OCI-LY7 (cell line): ENCODE measurements at places on chromosomes 12 and 14. TPM values are rescaled to one million over a fixed set of nuclear protein-coding genes. Genes with fewer than 3 reads are reported as not detected.

- no peak for DNase-seq
Measured at GRCh38 chr14:54610051-54610977, 43.4 kb downstream of the SAMD4A start.

DNA sequence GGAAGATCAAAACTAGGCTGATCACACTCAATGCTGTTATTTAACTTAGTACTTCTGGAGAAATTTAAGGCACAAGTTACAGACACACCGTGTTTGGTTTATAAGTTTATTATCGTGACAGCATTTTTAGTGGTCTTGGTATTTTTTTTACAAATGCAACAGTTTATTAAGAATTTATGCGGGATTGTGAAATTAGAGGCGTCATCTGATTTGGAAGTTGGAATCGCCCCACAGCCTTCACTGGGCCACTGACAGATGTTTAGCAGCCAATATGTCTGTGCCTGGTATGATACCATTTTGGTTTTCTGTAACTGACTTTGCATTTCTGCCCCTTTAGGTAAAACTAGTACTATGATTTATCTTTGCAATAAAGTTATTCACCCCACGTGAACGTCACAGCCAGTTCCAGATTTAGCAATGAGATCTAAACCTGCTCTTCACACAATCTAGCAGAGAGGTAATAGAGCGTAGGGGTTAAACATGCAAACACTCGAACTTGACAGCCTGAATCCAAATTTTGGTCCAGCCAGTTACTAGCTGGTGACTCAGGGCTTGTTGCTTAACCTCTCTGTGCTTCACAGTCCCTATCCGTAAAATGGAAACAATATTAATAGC, 73.2 kb upstream of the SSTR1 start:
- no peak for DNase-seq

GRCh38 chr12:75964150-75964549, 67.4 kb downstream of the PHLDA1 start:
- DNase-seq: peak; percentile 75

- no peak for DNase-seq
Measured at GRCh38 chr14:56036353-56036752, 81.9 kb upstream of the PELI2 start.

- no peak for DNase-seq
Measured at GRCh38 chr12:130435331-130435730, 97.6 kb downstream of the PIWIL1 start.

DNA sequence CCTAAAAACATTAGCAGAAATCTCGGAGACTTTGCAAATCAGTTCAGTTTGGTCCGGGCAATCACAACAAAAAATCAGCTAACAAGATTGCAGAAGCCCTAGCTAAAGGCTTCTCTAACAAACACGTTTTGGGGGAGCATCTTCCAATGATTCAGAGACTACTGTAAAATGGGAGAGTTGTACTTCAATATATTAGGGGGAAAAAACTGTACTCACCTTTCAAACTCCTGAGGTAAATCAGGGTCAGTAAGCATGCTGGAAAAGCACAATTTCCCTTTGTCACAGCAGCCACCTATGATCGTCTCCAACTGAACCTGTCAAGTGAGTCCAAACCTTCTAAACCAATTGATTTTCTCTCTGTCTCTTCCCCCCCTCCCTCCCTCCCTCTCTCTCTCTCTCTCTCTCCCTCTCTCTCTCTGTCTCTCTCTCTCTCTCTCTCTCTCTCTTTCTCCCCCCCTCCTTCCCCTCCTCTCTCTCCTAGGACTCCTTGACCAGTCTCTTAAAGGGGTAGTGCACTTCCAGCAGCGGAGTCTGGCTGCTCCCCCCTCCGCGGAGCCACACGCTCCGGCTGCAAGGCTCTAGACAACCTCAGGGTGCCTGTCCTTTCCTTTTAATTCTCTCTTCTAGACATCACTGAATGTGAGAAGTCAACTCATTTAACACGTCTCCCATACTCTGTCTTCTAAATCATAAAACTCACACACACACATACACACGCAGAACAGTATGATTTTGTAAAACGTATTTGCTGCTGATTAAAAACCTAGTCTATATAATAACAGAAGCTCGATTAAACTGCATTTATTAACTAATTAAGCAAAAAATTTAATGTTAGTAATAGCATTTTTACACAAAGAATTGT, at the start of gene SOX5:
SOX5 (minus strand) TSS at position 323 of the 862 bp plus-strand sequence; CDS start at position 254, 69 bp downstream.
- DNase-seq: no peak

DNA sequence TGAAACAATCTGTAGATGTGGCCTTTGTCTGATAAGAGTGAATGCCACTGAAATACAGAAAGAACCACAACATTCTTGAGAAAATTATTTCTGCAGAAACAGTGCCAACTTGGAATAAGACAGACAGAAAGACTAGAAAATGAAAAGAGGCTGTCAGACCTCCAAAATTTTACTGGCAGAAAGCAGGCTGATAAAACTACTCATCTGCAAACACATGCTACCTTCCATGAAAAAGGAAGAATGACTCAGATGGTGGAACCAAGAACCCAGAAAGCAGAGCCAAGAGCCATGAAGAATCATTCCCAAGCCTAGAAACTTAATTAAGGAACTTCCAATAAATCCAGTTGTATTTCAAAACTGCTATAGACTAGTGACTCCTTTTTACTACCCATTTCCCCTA, 31.9 kb upstream of the OSBPL8 start:
- no peak for DNase-seq

DNA sequence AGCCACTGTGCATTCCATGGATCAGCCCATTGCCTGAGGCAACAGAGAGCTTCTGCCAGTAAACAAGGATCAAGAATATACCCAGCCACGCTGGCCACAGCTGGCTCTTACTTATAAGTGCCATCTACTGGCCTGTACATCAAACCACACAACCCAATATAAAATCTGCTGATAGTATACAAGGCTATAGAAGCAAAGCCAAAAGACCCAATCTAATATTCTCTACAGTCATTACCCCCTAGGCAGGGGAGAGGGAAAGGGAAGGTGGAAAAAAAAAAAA, 4.4 kb upstream of the FAM186B start:
- DNase-seq: peak; percentile 18

DNA sequence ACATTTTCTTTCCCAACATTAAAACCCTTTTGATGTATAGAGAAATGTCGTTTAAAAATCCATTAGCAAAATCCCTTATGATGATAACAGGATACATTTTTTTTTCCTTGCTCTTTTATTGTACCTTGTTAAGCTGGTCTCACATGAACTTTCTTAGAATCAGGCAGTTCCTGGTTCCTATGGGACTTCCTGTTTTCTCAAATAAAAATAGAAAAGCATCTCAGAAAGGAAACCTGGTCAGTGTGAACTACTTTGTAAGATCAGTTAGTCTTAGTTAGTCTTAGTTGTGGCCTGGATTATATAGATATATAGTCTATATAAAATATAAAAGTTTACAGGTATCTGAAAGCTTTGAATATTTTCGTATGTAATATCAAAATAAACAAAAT, 40.3 kb downstream of the LEMD3 start:
- DNase-seq: peak; percentile 66

GRCh38 chr14:56633544-56633943, 53.9 kb downstream of the TMEM260 start:
- no peak for DNase-seq

GRCh38 chr12:8958066-8958465, 8.6 kb upstream of the M6PR start:
- DNase-seq: no peak

- no peak for DNase-seq
Measured at GRCh38 chr12:71160585-71160984, 2.8 kb upstream of the TSPAN8 start.

GRCh38 chr14:72906879-72907278, 13.0 kb upstream of the DPF3 start:
- no peak for DNase-seq

DNA sequence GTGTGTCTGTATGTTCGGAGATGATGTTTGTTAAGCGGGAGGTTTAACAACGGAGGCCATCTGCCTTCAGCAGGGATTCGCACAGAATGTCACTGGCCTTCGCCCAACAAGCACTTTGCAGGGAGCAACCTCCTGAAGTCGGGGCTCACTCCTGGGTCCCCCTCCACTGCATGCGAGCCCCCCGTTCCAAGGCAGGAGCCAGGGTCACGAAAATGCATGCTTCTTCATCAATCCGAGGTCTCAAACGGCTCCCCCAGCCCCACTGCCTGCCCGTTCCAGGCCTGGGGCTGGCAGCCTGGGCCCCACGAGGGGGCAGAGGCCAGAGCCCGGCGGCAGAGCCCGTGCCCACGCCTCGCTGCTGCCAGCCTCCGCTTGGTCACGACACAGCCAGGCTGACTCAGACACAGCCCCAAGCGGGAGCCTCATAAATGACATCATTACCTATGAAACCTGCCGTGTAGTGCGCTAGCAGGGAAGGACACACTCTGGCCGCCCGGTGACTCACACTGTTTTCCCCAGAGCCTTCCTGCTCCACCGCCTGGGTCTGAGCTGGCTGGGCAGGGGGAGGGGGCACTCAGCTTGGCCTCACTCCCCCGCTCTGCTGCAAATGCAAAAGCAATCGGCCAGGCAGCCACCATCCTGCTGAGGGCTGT, 169.5 kb upstream of the RTL1 start:
- DNase-seq: no peak

DNA sequence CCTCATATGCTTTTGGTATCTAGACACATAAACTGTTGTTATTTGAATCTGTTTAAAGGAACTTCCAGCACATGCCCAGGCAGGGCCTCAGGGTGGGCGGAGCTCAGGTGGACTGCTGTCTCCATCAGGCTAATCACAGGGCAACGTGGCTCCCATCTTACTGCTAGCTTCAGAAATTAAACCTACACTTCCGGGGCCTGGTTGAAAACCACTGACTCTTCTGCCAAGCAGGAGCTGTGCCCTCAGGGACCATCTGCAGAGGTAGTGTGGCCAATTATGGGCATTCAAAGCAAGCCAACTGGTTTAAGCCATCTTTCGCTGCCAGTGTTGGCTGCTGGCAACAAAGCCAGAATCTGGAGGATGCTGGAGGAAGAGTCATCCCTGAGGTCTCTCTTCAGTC, 97.5 kb downstream of the TMX1 start:
- DNase-seq: no peak

GRCh38 chr12:111437816-111438454, 32.2 kb downstream of the SH2B3 start:
- DNase-seq: no peak

The LGMN gene
- 22.1 and 26.1 TPM in 2 replicates for total RNA-seq

The KIF5A gene
- 1.2 and 1.6 TPM in 2 replicates for total RNA-seq

The DIO3 gene
- not detected in 2 replicates for total RNA-seq

The EPYC gene
- not detected in 2 replicates for total RNA-seq

The PLA2G1B gene
- not detected in 2 replicates for total RNA-seq

The PYGL gene
- total RNA-seq: 2.6 and 3.3 TPM in 2 replicates

The TMEM260 gene
- 19.5 and 20.1 TPM in 2 replicates for total RNA-seq

The MDM1 gene
- total RNA-seq: 26.2 and 33.5 TPM in 2 replicates

The GUCY2C gene
- 0.31 and 0.32 TPM in 2 replicates for total RNA-seq

The HOXC9 gene
- total RNA-seq: 0.42 and 0.57 TPM in 2 replicates

The NINJ2 gene
- total RNA-seq: 3.5 and 4.4 TPM in 2 replicates

The OR8S1 gene
- not detected in 2 replicates for total RNA-seq

The CIDEB gene
- total RNA-seq: 1.6 and 3.2 TPM in 2 replicates

The PLCZ1 gene
- not detected in 2 replicates for total RNA-seq

The FAIM2 gene
- total RNA-seq: 0.10 and 0.35 TPM in 2 replicates
